ENCODE measurements at places on chromosomes 2 and 18.
A peak's percentile ranks its signal among the peaks of the same experiment; 100 is the strongest.

DNA sequence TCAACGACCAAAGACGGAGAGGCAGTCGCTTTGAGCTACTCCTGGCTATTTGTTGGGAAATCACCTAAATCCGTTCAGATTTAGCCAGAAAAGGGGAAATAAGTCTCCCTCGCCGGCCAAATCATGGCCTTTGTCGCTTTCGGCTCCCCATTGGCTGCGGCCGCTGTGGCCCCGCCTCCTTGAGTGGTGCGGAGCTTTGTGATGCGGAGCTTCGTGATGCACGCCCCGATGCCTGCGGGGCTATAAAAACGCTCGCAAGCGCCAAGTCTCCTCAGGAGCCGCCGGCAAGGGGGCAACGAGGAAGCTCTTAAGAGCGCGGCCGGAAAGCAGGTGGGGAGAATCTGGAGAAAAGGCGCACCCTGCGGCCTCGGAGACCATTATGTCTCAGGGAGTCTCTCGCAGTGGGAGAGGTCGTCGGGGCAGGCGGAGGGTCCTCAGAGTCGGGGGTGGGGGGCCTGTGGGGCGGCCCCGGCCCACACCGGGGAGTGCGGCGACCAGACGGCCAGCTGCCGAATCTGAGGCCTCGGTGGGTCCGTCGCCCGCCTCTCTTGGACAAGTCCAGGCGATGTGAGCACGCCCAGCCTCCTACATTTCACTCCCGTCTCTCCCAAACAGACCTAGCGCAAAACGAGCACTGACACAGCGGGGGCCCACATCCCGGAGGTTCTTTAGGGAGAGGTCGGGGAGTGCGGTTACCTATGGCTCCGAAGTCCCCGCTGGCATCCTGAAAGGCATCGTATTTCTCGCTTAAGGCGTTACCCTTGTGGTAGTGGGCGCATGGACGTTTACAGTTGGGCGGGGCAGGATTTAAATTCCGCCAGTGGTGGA, at the start of gene CABYR:
Gene CABYR, plus strand, starts transcription at position 274 of the 828 bp plus-strand sequence. CDS start 4,053 bp downstream, outside the sequence.
- DNase-seq: peak; percentile 60

DNA sequence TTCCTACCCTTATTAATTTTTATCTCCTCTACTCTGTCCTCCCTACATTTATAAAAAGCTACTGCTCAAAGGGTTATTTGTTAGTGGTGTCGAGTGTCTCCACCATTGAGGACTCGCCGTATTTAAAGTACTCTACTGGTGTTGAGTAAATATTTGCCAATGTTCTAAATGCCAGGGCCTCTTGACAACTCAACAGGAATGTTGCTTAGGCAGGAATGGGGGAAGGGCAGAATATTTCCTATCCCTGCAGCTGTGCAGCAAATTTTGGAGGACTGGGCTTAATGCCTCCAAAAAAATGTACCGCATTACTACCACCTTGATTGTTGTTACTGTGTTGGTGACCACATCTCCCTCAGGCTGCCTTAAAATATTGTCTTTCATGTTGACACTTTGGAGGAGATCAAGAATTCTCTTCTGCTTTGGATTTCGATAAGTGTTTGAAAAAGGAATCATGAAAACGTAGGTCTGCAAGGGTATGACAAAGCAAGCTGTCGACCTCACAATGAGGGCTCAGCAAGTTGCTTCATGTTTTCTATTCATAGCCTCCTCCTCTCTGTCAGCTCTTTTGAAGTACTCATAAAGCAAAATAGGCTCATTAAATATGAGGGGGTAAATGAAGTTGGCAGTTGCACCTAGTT, 84.3 kb downstream of the EFEMP1 start:
- DNase-seq: no peak

DNA sequence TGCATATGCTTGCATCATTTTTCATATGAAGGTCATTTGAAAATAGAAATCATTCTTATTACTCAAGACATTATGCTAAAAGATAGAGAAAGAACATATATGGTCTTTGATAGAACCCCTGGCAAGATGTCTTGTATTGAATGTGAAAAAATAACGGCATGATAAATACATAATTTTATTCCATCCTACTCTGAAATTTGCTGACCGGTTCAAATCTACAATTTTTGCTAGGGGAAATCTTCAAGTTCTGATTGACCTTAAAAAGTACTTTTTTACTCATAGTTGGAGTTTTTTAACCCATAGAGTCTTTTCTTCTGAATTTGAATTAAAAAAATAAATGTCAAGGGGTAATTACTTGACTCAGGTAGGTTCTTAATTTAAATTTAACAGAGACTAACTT, 920.8 kb downstream of the ERBB4 start:
- no peak for DNase-seq

DNA sequence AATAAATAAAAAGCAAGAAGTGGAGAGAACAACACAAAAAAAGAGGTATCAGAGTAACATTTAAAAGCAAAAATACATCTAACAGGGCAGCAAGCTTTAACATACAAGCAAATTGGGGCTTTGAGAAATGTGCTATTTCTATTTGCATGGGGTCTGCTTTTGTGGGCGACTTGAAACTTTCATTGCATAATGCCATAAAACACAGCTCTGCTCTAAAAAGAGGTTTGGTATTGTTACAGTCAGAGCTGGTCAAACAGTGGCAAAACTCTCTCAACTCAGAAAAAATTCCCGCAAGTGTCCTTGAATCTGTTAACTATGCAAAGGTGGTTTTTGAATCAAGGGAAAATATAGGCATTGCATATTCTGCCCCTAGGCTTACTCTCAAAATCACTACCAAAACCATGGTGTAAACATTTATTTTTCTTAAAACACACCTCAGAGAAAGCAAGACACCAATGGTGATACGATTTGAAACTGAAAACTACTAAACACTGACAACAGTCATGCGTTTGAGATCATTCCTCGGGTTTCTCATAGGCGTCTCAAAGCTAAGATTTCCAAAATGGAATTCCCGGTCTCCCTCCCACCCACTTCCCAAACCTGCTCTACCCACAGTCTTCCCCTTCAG, 45.5 kb downstream of the RNF152 start:
- no peak for DNase-seq

DNA sequence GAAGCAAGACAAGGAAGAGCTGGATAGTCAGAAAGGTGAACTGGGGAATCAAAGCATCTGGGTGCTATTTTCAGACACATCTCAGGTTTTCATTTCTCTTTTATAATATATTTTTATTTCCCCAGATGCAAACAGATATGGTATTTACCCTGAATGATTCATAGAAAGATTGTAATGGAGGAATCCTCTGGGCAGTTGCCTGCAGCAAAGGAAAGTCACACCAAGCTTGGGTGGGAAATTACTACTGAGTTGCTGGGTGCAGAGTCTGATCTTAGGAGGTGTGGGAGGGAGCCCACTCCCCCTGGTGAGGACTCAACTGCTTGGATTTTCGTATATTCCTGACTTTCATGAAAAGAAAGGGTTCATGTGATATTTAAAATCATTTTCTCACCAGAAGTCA, 2.1 kb downstream of the EFR3B start:
- DNase-seq: no peak

GRCh38 chr2:238106698-238107524, 6.8 kb downstream of the ESPNL start:
- DNase-seq: no peak

DNA sequence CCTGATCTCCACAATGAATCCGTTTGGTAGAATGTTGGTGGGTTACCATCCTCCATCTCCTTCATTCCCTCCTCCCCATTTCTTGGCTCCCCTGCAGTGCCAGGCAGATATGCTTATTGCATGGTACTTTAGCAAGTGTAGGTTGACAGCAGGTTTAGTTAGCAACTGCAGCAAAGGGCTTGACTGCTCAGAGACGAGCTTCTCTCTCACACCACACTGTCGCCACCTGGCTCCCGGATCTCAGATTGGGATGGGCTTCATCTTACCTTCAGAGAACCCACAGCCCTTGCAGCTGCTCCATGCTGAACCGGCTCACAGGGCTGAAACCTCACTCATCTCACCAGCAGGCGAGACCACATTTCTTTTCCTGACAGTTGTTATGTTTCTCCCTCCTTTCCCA, 88.8 kb downstream of the VWA3B start:
- DNase-seq: no peak

DNA sequence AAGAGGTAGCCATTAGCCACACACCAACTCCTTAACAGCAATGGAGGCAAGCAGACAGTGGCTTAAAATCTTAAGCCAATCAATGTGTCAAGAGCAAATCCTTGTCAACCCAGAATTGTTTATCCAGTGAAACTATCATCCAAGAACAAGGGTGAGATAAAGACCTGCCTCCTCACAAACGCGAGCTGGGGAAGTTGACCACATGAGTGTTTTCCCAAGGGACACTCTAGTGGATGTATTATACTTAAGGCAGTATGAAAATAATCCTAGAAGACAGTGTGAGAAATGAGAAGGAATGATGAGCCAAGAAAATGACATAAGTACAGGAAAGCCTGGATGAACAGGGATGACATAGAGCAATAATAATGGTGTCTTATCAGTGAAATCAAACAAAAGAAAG, 209.6 kb downstream of the TWIST2 start:
- no peak for DNase-seq

GRCh38 chr2:6083136-6083535, 391.0 kb downstream of the SOX11 start:
- no peak for DNase-seq

GRCh38 chr18:23573626-23574431, 12.5 kb downstream of the NPC1 start:
- DNase-seq: no peak

DNA sequence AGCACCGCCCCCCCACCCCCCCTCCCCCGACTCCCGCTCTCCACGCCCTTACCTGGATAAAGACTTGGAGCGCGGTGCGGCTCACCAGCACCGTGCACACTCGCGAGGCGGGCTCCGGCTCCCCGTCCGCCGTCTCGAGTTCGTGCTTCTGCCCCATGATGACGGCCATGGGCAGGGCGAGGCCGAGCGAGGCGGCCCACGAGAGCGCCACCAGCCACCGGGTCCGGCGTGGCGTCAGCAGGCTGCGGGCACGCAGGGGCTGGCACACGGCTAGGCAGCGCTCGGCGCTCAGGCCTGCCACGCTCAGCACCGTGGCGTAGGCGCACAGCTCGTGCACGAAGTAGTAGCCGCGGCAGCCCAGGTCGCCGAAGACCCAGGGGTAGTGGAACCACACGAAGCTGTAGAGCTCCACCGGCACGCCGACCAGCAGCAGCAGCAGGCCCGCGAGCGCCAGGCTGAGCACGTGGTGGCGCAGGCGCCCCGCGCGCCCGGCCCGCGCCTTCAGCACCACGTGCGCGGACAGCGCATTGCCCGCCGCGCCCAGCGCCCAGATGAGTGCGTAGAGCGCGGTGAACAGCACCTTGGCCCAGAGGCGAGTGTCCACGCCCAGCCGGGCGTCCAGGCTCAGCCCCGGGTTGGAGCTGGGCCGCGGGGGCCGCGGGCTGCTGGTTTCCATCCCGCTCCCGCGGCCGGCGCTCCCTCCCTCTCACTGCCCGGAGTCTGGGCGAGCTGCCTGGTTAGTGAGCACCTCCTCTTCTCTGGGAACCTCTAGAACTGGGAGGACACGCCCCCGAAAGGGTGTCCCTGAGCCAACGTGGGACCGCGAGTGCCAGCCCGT, at the start of gene NTSR2:
Gene NTSR2, minus strand, starts transcription at position 742 of the 838 bp plus-strand sequence. Its CDS starts 66 bp downstream, at position 676.
- no peak for DNase-seq

DNA sequence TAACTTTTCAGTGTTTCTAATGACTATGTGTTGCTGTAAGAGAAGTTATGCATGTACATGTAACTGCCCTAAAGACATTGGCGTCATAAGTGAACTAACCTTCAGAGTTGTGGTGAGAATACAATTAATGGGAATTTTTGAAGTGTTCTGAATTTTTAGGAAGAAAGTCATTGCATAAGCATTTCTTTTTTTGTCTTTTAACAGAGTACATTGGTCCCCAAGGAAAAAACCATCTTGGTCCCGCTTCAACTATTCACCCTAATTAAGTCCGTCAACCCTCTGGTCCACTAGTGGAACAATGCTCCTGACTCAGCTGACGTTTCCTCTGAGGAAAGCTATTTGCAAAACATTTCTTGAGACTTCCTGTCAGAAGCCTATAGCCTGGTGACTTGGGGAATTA, 41.1 kb upstream of the VIT start:
- DNase-seq: no peak

DNA sequence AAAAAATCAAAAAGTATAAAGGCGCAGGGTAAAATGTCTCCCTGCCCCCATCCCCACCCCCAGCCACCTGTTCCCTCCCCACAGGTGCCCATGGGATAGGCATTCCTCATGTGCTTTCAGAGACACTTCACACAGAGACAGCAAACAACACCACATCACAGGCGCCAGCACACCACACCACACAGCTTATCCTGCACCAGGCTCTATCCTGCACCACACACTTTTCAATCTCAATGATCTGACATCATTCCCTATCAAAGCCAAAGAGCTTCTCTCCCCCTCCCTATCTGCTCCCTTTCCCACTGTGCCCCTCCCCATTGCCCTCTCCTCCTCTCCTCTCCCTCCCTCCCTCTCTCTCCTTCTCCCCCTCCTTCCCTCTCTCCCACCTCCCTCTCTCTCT, 15.5 kb downstream of the FAM178B start:
- no peak for DNase-seq

DNA sequence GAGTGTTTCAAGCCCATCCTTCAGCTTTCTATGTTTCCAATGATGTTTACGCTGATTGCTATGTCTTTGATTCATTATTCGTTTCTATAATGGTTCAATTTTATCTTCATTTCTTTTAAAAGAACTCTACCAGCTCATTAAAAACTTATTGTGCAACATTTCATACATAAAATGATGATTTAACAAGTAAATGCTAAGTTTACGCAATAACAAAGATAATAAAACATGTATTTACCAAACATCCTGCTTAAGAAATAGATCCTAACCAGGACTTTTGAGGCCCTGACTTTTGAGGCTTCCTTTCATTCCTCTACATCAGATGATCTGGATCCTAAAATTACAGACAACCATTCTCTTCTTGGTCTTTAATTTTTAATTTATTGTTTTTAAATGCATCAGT, 86.5 kb upstream of the DLGAP1 start:
- DNase-seq: no peak

GRCh38 chr2:28322981-28323396, 69.7 kb upstream of the FOSL2 start:
- DNase-seq: no peak

GRCh38 chr2:158753641-158754611, 41.2 kb upstream of the DAPL1 start:
- DNase-seq: no peak

DNA sequence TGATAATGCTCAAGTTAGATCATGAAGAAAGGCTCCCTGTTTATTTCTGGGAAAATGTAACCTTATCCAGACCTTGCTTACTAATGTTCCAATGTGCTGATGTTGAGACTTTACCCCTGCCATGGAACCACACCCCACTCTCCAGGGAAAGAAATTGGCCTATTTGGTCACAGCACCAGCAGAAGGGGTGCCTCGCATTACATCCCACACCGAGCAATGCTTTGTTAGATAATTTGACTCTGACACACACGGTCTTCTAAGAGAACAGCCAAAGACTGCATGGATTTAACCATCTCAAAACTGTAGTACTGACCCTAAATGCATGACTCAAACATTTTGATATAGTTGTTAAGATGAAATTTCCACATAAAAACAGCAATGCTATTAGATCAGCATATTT, 152.1 kb upstream of the CCDC150 start:
- no peak for DNase-seq
